ENCODE measurements at places on chromosomes 4 and X.

- no peak for DNase-seq
These were observed 958 bp downstream of the CUL4B start for GRCh38 chrX:120559804-120560203.

DNA sequence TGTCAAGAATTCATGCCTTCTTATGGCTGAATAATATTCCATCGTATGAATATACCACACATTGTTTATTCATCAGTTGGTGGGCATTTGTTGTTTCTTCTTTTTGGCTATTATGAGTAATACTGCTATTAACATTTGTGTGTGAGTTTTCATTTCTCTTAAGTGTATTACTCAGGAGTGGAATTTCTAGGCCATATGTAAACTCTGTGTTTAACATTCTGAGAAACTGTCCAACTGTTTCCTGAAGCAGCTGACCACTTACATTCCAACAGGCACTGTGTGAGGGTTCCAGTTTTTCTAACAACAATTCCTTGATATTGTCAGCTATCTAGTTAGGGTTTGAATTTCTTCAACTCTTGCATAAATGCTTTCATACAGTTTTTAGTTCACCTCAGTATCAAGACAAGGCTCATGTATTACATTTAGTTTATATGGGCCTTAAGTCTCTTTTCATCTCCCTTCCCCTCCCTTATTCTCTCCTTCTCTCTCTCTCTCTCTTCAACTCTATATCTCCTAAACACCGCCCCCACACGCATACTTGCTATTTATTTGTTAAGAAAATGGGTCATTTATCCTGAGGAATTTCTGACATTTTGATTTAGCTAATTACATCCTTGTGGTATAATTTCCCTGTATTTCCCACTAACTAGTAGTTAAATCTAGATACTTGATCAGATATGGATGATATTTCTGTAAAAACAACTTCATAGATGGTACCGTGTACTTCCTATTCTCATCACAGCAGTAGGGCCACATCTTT is 77.4 kb downstream of the WDR19 start:
- DNase-seq = no peak

DNA sequence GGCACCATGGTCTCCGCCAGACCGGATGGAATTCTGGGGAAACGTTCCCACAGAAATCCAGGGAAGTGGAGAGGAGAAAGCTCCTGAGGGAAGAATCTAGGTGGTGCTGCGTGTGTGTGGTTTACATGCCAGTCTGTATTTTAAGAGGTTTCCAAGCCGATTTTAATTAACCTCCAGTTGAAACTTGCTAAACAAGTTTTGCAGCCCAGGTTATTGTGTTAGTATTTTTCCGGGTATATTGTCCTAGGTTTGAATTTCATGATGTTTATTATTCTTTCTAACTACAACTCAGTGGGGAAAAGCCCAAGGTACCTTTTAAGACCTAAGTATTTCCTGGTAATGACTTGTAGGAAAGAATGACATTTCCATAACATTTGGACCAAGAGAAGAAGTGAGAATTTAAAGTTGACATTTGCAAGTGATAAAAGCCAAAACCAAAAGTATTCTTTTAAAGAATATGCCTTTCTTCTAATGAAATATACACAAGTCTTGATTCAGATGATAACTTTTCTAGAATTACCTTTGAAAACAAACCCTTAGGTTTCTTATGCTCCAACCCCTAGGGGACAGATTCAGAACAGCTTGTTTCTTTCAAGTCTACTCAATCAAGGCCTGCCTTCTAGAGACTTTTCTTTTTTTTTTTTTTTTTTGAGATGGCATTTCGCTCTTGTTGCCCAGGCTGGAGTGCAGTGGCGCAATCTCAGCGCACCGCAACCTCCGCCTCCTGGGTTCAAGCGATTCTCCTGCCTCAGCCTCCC is 14.6 kb downstream of the SAT1 start:
- no peak for DNase-seq

- no peak for DNase-seq
These were observed 5.9 kb downstream of the SMIM43 start for GRCh38 chr4:121758925-121759568.

GRCh38 chr4:183885205-183885720 is 19.8 kb upstream of the STOX2 start:
- DNase-seq = no peak

- DNase-seq = no peak
These were observed 84.2 kb downstream of the SORCS2 start for GRCh38 chr4:7276515-7276914.

DNA sequence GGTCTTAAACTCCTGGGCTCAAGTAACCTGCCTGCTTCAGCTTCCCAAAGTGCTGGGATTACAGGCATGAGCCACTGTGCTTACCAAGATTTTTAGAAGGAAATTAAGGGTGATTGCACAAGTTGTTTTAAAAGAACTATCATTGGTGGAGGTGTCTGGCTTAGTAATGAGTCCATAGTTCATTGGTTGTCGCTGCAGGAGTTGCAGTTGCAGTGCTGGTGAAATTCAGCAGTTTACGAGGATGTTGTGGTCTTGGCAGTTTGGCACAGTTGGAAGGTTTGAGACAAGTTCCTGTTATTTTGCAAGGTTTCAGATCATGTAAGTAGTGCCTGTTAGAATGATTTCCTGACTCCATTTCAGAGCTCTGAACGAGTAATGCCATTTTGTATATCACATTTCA is 48.1 kb downstream of the RAB40AL start:
- no peak for DNase-seq
